ENCODE measurements at places on chromosomes 12 and 14. TPM values are rescaled to one million over a fixed set of nuclear protein-coding genes. Genes with fewer than 3 reads are reported as not detected.
A peak's percentile ranks its signal among the peaks of the same experiment; 100 is the strongest.

DNA sequence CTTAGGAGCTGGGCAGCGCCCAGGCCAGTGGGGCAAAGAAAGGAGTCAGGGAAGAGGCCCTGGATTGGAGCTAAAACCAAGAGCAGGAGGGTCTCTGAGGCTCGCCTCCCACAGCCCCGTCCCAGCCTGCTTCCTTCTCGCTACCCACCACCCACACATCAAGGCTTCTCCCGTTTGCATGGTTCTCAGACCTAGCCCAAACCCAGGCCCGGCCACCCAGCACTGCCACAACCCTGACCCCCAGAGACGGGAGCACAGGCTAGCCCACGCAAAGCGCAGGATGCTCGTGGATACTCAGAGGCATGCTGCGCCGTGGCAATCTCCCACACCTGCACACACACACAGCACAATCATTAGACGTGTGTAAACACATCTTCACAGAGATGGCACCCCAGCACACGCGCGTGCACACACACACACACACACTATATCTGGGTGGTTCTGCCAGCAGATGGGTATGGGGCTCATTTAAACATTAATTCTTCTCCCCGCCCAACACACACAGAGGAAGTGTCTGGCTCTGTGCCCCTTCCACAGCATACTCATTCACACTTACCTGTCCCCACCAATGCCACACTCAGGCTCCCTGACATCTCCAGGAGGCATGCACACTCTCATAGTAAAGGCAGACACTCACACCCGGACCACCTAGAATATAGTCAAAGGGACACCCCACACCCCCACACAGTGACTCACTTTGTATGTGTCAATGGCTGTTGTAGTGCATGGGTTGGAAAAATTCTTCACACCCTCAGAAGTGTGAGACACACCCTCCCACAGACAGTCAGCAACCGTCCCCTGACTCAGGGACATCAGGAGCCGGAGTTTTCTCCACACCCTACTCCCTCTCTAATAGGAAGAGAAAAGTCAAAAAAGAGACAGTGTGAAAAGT, 1.1 kb downstream of the CARMIL3 start:
- H3K4me1 ChIP-seq: no peaks in the 10 kb centered on the region
- no peaks in the 10 kb centered on the region for H3K36me3 ChIP-seq
- peaks cover 7% of the 10 kb centered on the region for H3K27me3 ChIP-seq
- H3K4me3 ChIP-seq: no peak overlapping the region
- no peak overlapping the region for H3K27ac ChIP-seq

DNA sequence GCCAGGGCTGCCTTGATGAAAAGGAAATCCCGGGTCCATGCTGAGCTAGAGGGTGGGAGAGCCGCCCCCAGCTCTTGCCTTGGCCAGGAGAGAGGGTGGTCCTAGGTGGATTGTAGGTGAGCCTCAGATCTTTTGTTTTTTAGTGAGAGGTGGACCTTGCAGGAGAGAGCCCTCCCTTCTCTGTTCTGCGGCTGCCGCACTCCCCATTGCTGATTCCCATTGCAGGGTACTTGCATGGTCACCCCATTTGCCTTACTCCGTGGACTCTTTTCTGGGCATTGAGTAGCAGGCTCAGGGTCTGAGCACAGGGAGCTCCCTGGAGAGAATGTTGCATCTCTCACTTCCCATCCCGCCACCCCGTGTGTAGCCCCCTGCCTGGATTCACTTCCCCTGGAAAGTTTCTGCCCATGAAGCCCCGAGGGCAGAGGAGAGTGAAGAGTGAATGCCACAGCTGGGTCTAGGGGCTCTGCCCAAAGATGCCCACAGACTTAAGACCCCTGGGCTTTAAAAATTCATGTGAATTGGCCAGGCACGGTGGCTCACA, 10.2 kb downstream of the VASH1 start:
- no peaks in the 10 kb centered on the region for H3K27me3 ChIP-seq
- no peak for DNase-seq
- H3K4me1 ChIP-seq: no peaks in the 10 kb centered on the region
- H3K4me3 ChIP-seq: no peak overlapping the region
- H3K27ac ChIP-seq: no peak overlapping the region
- peaks cover 29% of the 10 kb centered on the region for H3K36me3 ChIP-seq

DNA sequence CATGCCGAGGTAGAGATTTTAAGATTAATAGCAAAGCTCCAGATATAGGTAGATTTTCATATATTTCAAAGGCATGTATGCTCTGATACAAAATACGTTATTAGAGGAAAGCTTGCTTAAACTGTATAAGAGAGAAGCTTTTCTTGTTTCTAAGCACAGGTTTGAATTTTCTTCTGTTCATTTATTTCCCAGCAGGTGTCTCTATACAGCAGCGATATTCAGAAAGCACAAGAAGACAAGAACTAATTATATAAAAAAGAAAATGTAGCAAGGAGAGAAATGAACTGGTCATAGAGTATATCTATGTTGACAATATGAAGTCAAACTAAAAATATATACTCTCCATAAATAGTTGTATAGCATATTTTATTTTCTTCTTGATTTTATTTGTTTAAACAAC, 307.4 kb upstream of the NOVA1 start:
- no peaks in the 10 kb centered on the region for H3K4me1 ChIP-seq
- H3K36me3 ChIP-seq: no peaks in the 10 kb centered on the region
- no peaks in the 10 kb centered on the region for H3K27me3 ChIP-seq
- DNase-seq: no peak
- H3K4me3 ChIP-seq: no peak overlapping the region

- no peaks in the 10 kb centered on the region for H3K27me3 ChIP-seq
- H3K4me3 ChIP-seq: no peak overlapping the region
- peaks cover 2% of the 10 kb centered on the region for H3K36me3 ChIP-seq
- peak; percentile 41 for DNase-seq
- no peak overlapping the region for H3K27ac ChIP-seq
Observed at GRCh38 chr14:105499256-105500035, 8.4 kb downstream of the TEDC1 start.

Gene TCL1A
- polyA plus RNA-seq: not detected

- no peak for DNase-seq
- no peak overlapping the region for H3K27ac ChIP-seq
- H3K27me3 ChIP-seq: no peaks in the 10 kb centered on the region
- no peaks in the 10 kb centered on the region for H3K4me1 ChIP-seq
- H3K4me3 ChIP-seq: no peak overlapping the region
- H3K36me3 ChIP-seq: no peaks in the 10 kb centered on the region
Observed at GRCh38 chr14:63659726-63660125, 18.1 kb upstream of the WDR89 start.

Gene RILPL1
- polyA plus RNA-seq: 5.5 TPM

Gene TMEM132D
- polyA plus RNA-seq: not detected

Gene PITPNM2
- polyA plus RNA-seq: 2.2 TPM

All from small intestine (tissue), 16 donors.